ENCODE measurements at places on chromosomes 1 and 21. TPM values are rescaled to one million over a fixed set of nuclear protein-coding genes. Genes with fewer than 3 reads are reported as not detected.

GRCh38 chr21:45264146-45264911 is 23.4 kb downstream of the POFUT2 start:
- DNase-seq: no peak

DNA sequence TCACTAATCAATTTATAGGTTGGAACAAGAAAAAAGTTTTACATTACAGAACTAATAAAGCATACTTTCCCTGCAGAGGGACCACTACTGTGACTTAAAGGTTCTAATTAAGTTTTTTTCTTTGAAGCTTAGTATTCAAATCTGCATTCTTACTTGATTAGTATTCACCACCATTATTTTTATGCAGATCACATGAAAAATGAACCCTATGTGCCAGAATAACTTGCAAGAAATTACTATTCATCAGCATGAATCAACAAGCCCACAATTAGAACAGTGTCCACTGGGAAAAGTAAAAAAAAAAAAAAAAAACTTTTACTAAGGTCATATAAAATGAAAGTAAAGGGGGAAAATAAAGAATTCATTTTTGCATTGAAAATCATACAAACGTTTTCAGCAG is 90.8 kb downstream of the SMYD3 start:
- no peak for DNase-seq

TMEM50B gene
- 16.8 TPM for total RNA-seq

DNA sequence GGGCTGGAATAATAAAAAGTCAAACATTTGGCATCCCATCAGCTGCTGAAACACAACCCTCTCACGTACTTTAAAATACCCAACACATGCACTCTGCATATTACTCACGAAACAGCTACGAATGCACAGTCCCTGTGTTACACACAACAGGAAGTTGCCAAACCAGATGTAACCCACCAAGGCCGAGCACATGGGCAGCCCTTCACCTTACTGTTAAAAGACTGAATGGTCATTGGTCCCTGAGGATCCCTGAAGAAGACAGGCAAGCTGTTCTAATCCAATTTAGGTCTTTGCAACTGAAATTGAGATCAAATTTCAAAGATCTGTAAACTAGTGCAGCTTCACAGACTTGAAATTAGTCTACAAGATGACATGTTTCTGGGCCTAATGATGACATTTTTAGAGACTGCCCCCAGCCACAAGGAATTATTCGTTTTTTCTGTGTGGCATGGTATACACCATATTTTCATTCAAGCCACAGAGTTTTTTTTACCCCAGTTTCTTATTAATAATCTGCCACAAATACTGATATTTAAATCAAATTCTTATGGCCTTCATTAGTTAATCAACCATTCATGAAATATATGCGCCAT is 25.6 kb upstream of the IER5 start:
- peak; percentile 71 for DNase-seq

DNM3 gene
- 0.86 TPM for total RNA-seq

GRCh38 chr1:95230256-95230655 is 3.8 kb upstream of the RWDD3 start:
- DNase-seq: no peak

GRCh38 chr1:30085811-30086770 is 637.3 kb downstream of the MATN1 start:
- DNase-seq: peak; percentile 55

DNA sequence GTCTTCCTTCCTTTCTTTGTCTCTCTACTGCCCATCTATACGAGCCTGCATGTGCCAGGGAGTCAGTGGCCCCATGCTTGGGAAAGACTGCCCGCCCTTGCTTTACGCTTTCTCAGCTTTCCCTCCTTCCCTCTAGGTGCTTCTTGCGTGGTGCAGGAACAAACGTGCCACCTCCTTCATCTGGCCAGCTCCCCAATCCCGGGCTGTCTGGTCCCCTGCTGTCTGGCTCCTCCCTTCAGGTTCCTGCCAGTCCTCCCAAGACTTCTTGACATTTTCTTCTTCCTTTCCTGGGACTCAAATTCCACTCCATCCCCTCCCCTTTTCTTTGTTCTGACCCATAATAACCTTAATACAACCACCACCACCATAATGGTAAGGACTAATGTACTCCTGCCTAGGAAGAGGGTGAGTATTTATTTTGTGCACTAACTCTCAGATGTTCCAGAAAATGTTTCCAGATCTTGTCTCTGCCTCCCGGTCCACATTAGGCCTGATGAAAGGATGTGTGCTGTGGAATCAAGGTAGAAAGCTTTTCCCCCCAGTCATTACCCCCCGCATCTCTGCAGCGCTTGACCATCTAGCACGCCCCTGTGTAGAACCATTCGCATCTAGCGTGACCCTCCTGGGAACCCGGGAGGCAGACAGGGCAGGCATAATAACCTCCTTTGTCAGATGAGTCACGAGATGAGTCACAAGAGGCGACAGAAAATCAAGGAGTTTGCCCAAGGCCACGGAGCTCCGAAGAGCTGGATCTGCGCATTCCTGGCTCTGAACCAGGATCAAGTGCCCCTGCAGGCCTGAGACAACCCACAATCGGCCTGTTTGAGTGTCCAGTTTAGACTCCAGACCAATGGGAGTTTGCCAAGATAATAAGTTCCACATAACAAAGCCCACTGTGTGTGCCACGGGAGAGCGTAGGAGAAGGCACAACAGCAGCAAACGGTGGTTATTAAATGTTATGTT is 60.1 kb upstream of the NEK2 start:
- DNase-seq: peak; percentile 37

GRCh38 chr1:220336391-220337031 is 64.3 kb upstream of the RAB3GAP2 start:
- DNase-seq: no peak

TRIM45 gene
- 25.4 TPM for total RNA-seq

DNA sequence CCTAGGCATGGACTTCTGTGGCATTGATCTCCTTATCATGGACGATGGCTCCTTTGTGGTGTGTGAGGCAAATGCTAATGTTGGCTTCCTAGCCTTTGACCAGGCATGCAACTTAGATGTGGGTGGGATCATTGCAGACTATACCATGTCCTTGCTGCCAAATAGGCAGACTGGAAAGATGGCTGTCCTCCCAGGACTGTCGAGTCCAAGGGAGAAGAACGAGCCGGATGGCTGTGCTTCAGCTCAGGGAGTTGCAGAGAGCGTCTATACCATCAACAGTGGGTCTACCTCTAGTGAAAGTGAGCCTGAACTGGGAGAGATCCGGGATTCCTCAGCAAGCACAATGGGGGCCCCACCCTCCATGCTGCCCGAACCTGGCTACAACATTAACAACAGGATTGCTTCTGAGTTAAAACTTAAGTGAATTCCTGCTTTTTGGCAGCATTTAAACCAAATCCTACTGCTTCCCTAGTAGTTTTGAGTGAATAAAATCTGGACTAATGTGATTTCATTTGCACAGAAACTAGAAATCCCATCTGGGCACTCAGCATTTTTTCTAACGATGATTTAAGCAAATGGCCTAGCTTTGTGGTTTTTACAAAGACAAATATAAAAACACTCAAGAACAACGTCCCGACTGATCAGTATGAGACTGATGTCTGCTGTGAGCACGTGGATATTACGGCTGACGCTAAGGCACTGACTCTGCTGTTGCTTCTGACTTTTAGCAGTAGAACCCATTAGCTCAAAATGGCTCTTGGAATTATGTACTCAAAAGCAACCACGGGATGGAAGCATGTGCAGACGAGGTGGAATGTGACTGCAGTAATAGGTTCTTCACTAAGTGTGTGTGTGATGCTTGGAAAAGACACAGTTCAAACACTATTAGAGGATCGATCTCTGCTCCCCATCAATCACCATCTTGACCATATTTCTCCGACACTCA is 34.2 kb downstream of the RIMKLA start:
- no peak for DNase-seq

DNA sequence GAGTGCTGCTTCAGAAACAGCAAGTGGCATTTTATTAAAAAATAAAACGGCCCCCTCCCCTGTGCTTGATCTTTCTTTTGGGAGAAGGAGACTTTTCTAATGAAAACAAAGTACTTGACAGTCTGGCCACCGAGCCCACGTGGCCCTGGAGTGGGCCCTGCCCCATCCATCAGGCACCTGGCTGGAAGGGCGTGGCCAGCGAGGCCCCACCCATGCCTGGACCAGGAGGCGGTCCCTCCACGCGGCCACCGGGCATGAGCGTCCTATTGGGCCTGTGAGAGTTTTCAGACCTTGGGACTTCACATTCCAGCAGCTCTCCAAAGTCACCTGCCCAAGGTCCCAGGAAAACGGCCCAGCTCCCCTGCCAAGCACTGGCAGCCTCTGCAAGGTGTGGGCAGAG is 144.7 kb downstream of the CASZ1 start:
- DNase-seq: no peak

DNA sequence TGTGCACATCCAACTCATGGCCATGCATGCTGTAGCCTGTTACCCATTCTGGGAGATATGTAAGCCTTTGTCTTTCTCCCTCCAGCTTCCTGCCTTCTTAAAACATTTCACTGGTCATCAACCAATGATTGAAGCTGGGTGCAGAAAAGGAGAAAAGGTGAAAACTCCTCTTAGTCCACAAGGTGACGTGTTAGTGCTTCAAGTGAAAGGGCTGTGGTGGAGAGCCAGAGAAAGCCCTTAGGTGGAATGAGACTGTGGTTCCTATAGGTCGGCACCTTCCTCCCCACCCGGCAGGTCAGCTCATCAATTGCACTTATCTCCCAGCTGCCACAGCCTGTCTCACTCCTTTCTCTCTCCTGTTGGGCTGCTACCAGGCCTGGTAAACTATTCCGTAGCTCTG is 30.4 kb downstream of the ERG start:
- no peak for DNase-seq

DNA sequence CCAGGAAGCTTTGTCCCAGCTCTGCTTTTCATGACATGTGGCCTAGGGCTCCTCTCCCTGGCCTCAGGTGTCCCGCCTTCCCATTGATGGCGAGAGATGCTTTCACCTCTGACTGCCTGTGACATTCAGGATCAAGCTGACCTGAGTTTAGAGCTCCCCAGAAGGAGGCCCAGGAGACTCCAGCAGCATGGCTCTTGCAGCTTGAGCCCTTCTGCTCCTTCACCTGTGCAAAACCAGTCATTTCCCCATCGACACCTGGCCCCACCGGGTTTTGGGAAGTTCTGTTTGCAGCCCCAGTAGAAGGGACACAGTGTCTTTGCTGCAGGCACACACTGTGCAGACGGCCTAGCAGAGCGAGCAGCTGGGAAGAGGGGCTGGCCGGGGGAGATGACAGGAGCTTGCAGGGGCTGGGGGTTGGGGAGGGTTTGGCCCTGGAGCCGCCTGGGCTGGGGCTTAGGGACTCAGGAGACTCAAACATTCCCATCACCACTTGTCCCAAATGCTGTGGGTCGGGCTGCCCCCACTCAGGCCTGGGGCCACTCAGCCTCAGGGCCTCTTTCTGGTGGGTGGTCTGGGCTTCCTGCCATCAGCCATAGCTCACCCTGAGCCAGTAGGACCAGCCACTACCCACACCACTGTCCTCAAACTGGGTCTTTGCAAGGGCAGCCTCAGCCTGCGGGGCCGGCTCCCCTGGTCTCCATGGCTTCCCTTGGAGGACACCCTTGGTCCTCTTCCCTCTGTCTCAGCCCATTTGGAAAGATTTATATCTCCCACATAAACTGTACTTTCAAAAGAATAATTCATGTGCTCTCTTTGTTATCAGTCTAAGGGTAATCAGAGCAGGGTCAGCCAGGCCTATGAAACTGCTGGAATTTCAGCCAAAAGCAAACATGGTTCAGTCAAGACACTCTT is 3.8 kb upstream of the EDN2 start:
- peak; percentile 48 for DNase-seq

GRCh38 chr1:162175379-162176081 is 106.0 kb downstream of the NOS1AP start:
- DNase-seq: no peak

- DNase-seq: no peak
These were observed 156.9 kb downstream of the EDEM3 start for GRCh38 chr1:184597650-184598357.

DNA sequence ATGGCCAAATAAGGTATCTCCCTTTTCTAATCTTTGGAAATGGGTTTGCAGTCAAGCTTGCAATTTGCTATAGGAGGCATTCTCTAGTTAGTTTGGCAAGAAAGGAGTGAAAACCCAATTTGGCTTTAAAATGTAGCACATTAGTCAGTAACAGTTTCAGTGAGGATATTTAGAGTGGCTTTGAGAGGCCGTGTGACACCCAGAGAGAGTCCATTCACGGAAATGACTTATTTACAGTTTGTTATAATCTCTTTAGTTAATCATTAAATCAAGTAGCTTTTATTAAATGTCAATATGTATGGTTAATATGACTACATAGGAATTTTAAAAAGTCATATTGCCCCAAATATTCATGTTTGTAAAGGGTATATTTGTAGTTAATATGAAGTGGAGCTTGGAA is 9.6 kb downstream of the ZBTB18 start:
- DNase-seq: no peak

GRCh38 chr1:193629875-193630274 is 443.5 kb upstream of the B3GALT2 start:
- DNase-seq: no peak

DNA sequence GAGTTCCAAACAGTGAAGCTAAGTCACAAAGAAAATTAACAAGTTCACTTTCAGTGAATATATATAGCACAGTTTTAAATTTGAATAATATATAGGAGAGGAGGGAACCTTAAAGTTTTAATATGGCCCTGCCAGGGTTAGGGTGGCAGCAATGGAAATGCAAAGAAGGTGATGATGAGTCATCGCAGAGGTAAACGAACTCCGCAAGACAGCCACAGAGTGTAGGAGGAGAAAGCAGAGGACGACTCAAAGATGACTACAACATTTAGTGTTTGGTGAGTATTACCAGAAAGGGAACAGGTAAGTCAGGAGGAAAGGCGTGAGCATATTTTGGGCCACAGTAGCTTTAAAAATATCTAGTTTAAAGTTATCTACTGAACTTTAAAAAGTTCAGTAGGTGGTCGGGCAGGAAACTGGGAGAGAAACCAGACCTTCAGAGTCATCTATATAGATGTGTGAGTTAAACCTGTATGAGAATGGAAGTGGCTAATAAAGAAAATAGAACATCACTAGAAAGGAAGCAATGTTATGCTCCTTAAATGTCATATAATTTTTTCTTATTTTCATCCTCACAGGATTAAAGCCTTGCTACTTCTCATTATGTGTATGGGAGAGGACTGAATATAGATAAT is 75.7 kb downstream of the UCHL5 start:
- DNase-seq: no peak

GRCh38 chr1:184193451-184193850 is 141.9 kb downstream of the TSEN15 start:
- DNase-seq: no peak

Measured in psoas muscle (tissue), 8 donors.